Activated CD4-positive, alpha-beta memory T cell treated with anti-CD3 and anti-CD28 coated beads for 36 hours (primary cell): ENCODE measurements at places on chromosomes 5 and 9. TPM values are rescaled to one million over a fixed set of nuclear protein-coding genes. Genes with fewer than 3 reads are reported as not detected.

The PALM2AKAP2 gene
- not detected for total RNA-seq

The STPG3 gene
- total RNA-seq = not detected

The GLDC gene
- total RNA-seq = 9.9 TPM

The CCL27 gene
- not detected for total RNA-seq

GRCh38 chr5:167644619-167645018 is 646.8 kb upstream of the WWC1 start:
- DNase-seq = no peak
- H3K4me3 ChIP-seq = no peak overlapping the region
- H3K4me1 ChIP-seq = no peaks in the 10 kb centered on the region
- H3K36me3 ChIP-seq = no peaks in the 10 kb centered on the region
- H3K27ac ChIP-seq = no peak overlapping the region

GRCh38 chr5:31186672-31187267 is 6.7 kb upstream of the CDH6 start:
- peaks cover 2% of the 10 kb centered on the region for H3K27me3 ChIP-seq
- no peaks in the 10 kb centered on the region for H3K36me3 ChIP-seq
- H3K4me1 ChIP-seq = no peaks in the 10 kb centered on the region
- no peak for DNase-seq
